ENCODE measurements at places on chromosomes 1 and 21.

DNA sequence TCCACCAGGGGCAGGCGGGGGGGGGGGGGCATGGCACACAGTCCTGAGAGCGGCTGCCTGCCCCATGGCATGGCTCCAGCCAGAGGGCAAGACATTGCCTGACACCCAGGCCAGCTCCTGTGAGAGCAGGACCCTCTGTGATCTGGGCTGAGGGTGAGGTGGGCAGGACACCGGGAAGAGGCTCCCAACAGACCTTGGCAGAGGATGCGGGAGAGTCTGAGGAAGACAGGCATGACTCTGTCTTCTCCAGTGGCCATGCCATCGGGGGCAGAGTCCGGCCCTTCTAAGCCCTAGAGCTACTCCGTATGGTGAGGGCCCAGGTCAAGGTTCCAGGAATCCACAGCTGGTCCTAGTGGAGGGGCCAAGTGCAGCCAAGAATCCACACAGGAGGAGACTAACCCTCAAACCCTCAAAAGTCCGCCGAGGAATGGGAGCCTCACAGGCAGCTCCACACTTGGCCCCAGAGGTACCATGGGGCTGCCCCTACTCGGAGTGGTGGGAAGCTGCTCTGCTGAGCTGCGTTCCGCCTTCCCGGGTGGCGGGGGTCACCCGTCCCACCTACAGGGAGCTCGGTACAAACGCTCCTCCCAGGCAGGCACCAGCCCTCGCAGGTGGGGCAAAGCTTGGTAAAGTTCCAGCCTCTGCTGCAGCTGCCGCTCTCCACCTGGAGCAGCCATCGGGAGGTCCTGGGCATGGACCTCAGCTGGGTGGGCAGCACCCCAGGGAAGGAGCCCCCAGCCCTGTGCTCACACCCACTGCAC is 6.5 kb downstream of the ACTRT2 start:
- no peak for DNase-seq

GRCh38 chr1:206635978-206636345 is 626 bp downstream of the DYRK3 start:
- DNase-seq, result no peak

GRCh38 chr21:16124378-16125138 is 394.8 kb downstream of the USP25 start:
- DNase-seq, result no peak

DNA sequence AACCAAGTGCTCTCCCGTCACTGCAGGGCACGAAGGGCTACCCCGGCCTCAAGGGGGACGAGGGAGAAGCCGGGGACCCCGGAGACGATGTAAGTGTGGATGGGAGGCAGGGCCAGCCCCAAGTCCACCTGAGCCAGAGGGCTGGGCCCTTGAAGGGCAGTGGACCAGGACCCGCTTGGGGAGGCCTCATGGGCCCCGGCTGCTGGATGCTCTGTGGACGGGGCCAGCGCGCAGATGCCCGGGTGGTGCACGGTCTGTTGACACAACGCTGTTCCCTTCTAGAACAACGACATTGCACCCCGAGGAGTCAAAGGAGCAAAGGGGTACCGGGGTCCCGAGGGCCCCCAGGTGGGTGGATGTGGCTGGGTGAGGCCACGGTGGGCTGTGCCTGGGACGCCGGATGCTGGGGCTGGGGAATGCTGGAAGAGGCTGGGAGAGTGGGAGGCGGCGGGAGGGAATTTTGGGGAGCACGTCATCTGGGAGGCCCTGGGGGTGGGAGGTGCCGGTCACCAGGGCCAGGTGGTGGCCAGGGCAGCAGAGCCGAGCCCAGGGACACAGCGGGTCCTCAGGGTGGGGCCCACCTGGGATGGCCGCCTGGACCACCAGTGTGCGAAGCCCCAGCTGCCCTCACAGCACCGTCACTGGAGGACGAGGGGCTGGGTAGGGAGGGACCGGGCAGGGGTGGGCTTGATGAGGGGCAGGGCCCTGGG is 17.5 kb downstream of the COL6A1 start:
- no peak for DNase-seq

- no peak for DNase-seq
Measured at GRCh38 chr1:81878538-81878937, 77.8 kb downstream of the ADGRL2 start.

- no peak for DNase-seq
Measured at GRCh38 chr1:160874935-160875334, 10.0 kb downstream of the ITLN1 start.

GRCh38 chr1:206880314-206880713 is 14.9 kb downstream of the IL20 start:
- no peak for DNase-seq

DNA sequence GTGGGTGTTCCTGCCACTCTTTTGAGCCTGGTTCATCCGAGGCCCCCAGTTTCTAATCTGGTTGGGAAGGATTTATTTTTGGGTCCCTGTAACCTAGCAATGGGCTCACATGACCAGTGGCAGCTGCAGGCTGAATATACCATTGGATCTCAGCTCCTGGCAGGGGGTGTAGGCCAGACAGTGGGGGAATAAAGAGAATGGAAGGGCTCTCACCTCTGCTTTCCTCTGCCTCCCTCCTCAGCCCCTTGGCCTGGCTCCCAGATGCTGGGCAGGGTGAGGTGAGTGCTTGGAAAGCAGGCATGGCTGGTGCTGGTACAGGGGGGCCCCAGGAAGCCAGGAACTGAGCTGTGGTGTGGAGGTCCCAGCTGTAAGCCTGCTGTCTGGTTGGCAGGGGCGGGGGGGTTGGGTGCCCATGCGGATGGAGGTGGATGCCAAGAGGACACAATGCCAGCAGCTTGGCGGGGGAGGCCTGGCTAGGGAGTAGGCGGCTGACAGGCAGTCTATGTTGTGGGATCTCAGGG is 3.6 kb upstream of the GPR61 start:
- no peak for DNase-seq

GRCh38 chr1:24742090-24742938 is 2.9 kb upstream of the CLIC4 start:
- DNase-seq, result no peak

- no peak for DNase-seq
Measured at GRCh38 chr1:223708001-223708359, 4.4 kb upstream of the CAPN2 start.

GRCh38 chr1:170241266-170241851 is 95.6 kb downstream of the NTMT2 start:
- no peak for DNase-seq

DNA sequence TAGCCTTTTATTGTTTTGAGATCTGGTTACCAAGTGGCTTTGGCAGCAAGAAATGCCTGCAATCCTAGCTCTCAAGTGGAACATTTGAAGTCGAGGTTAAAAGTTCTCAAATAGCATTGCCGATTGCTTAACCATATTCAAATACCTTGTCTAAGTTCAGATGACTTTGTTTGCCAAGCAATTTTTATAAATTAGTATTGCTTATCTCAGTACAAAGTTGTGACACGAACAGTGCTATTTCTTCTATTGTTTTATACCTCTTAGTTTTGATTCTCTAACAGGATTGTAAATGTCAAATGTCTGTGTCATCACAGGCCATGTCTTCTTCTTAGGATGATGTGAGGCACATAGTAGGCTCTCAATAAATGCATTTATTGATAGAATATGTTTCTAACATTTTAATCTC is 633.3 kb downstream of the PTPRC start:
- no peak for DNase-seq

DNA sequence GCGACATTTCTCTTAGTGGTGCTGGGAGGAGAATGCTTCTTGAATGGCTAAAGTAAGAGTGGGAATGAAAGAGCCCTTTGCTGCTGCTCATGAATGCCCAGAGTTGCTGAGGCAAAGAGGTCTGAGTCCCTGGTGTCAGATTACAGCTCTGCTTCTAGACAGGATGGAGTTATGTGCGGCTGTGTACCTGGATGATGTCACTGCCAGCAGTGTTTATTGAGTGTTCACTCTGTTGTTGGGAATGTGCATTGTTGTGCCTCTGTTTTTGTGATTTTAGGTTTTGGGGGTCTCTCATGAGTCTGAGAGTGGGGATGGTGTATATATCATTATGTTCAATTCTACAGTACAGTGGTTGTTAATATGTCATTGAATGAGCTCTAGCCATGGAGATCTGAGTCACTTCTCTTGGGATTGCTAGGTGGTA is 2.7 kb downstream of the CDC14A start:
- no peak for DNase-seq

- no peak for DNase-seq
Measured at GRCh38 chr1:4585216-4585615, 69.2 kb upstream of the AJAP1 start.

GRCh38 chr1:214466403-214467077 is 84.9 kb downstream of the PTPN14 start:
- DNase-seq, result no peak

DNA sequence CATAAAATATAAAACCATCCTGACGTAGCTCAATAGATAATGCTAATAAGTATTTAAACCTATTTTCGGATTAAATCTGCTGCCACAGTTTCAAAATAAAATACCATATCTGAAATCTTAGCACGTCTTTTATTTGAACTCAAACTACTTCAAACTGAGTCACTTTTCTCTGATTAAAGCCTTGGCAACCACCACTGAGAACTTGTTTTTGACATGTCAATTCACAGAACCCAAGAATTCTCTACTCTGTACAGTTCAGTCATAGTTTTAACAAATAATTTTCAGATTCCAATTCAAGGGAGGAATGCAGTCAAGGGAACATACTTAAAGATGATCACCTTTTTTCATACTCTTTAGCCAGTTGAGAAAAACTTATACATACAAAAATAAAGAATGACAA is 643.2 kb downstream of the KCNT2 start:
- DNase-seq, result no peak

DNA sequence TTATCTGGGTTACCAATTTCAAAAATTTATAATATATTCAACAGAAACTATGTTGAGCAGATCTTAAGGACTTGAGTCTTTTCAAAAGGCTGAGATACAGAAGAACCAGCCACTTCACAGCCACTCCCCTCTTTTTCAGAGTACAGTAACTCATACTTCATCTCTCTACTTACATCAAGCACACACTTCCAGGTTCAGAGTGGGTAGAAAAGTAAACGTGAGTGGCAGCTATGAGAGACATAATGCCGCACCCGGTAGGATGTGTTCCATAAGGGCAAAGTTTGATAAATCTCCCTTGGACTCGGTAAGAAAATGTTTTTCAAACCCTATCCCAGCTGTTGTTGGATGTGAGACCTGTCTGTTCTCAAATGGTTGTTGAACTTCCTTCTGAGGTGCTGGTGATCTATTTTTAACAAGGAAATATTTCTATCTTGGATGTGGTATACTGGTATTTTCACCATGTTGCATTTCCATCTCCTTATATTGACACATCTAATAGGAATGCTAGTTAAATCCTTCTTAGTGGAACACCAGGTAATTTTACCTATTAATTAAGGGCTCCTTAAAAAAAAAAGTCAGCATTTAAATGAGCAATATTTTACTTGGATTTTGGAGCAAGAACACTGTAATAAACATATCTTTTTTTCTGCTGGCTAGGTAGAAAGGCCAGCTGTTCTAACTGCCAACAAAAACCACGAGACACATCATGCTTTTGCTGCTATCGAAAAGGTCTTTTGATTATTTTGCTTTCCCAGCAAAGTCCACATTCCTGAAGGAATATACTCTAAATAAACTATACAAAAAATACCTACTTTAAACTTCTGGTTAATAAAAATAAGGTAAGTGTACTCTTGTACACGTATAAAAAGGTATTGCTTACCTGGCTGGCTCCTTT is 28.2 kb downstream of the CNN3 start:
- no peak for DNase-seq

GRCh38 chr21:33199516-33200217 is 30.1 kb upstream of the IFNAR2 start:
- DNase-seq, result peak; percentile 54

- no peak for DNase-seq
Measured at GRCh38 chr1:56948403-56949023, 17.3 kb downstream of the C8B start.

DNA sequence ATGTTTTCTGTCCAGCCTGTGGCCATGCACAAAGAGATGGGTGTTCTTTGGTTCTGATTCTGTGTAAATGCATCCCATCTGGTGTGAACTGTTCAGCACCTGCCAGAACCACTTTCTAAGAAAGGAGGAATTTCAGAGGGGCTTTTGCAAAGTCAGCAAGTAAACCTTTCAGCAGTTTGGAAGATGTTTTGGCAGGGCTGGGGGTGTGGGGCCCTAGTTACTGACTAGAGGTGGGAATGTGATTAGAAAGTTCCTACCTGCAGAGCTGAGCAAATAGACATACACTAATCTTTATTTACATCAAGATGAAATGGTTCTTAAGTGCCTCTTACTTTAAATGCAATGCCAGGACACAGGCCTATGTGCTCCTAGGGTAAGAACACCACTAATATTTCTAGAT is 378.1 kb upstream of the USP24 start:
- no peak for DNase-seq

DNA sequence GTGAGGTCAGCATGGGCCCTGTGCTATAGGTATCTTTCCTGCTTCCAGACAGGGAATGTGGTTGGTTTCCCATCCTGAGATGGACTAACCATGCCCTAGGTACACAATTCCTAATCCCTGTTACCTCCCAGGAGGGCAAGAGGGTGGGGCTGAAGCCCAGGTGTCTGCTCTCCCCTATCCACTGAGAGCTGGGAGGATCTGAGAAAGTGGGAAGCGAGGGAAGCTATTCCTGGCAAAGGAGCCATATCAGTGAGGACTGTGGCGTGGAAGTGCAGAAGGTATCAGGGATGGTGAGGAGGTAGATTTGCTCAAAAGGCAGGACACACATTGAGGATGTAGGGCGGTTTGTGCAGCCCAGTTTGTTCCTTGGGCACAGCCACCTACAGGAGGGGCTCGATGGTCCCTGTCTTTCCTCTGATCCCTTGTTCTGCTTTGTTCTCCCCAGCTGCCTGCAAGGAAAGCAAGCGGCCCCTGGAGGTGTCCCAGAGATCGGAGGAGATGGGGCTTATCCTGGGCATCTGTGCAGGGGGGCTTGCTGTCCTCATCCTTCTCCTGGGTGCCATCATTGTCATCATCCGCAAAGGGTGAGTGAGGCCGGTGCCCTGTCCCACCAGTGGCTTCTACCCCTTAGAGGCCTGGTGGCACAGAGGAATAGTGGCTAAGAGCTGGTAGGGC is 48.1 kb downstream of the PTPRU start:
- no peak for DNase-seq

- DNase-seq, result no peak
Measured at GRCh38 chr1:204282761-204283221, 69.0 kb upstream of the GOLT1A start.

DNA sequence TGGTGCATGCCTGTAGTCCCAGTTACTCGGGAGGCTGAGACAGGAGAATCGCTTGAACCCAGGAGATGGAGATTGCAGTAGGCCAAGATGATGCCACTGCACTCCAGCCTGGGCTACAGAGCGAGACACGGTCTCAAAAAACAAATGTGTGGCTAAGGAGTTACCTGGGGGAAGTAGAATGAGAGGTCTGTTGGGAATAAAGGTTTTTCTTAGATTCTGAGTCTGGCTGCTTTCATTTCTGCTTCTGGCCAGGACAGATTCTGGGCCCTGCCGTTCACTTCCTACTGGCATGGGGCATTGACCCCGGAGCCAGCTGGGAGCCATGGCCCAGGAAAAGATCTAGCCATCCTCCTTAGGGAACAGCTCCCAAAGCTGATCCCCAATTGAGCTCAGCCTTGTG is 420 bp upstream of the DCDC2B start:
- no peak for DNase-seq

- no peak for DNase-seq
Measured at GRCh38 chr1:181219938-181220337, 131.4 kb downstream of the IER5 start.

GRCh38 chr1:111754984-111755330 is 744 bp upstream of the DDX20 start:
- DNase-seq, result peak; percentile 57
